ENCODE measurements at places on chromosomes 3 and 15.

GRCh38 chr15:63869371-63870042 is 35.8 kb upstream of the HERC1 start:
- no peaks in the 10 kb centered on the region for H3K36me3 ChIP-seq
- DNase-seq: no peak
- H3K4me3 ChIP-seq: no peak overlapping the region
- no peaks in the 10 kb centered on the region for H3K27me3 ChIP-seq

- no peaks in the 10 kb centered on the region for H3K4me1 ChIP-seq
- DNase-seq: no peak
- H3K36me3 ChIP-seq: no peaks in the 10 kb centered on the region
- no peak overlapping the region for H3K4me3 ChIP-seq
- H3K27ac ChIP-seq: no peak overlapping the region
Measured at GRCh38 chr15:37142371-37142770, 42.0 kb upstream of the MEIS2 start.

DNA sequence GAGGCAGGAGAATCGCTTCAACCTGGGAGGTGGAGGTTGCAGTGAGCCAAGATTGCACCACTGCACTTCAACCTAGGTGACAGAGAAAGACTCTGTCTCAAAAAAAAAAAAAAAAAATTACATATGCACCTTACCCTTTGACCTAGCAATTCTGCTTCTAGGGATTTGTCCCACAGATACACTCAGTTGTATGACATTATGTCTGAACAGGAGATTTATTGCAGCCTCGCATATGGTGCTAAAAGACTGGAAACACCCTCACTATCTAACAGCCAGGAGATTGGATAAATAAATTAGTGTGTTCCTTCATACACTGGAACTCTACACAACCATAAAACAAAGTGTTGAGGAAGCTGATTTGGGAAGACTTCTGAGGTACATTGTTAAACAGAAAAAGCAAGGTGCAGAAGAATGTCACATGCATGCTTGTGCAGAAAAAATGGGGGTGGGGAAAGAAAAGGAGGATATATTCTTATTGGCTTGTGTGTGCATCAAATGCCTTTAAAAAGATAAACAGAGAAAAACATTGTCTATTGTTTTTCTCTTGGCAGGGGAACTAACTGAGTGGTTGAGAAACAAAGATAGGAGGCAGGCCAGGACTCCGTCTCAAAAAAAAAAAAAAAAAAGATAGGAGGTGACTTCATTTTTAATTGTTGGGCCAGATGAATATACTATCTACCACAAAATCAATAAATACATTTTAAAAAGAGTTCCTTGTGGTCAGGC is 30.9 kb downstream of the PPCDC start:
- H3K27me3 ChIP-seq: no peaks in the 10 kb centered on the region
- DNase-seq: no peak
- no peak overlapping the region for H3K27ac ChIP-seq
- peaks cover 2% of the 10 kb centered on the region for H3K36me3 ChIP-seq

DNA sequence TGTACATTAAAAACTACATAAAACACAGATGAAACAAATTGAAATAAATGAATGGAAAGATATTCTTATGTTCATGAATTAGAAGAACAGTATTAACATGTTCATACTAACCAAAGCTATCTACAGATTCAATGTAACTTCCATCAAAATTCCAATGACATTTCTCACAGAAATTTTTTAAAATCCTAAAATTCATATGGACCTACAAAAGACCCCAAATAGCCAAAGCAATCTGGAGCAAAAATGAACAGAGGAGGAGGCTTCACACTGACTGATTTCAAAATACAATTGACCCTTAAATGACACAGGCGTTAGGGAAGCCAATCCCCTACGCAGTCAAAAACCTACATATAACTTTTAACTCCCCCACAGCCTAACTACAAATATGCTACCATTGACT is 39.4 kb downstream of the KPNA1 start:
- peaks cover 23% of the 10 kb centered on the region for H3K36me3 ChIP-seq
- H3K27ac ChIP-seq: no peak overlapping the region
- no peaks in the 10 kb centered on the region for H3K27me3 ChIP-seq
- H3K4me1 ChIP-seq: peaks cover 16% of the 10 kb centered on the region

DNA sequence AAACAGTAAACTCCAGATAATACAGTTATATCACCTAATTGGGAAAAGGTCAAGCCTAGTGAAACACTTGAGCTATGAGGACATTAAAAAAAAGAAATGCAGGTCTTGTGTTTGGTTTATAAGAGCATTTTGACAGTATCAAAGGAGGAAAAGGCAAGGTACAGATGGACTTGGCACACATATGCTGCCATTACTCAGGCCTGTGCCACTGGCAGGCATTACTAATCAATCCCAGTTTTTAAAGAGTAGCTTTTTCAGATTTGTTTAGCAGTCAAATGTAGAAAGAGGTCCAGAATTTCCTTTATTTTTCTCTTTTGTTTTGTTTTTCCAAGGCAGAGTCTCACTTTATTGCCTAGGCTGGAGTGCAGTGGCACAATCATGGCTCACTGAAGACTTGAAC is 38.9 kb downstream of the MDFIC2 start:
- H3K4me3 ChIP-seq: no peak overlapping the region
- H3K36me3 ChIP-seq: no peaks in the 10 kb centered on the region
- H3K27me3 ChIP-seq: no peaks in the 10 kb centered on the region
- no peak for DNase-seq
- H3K4me1 ChIP-seq: no peaks in the 10 kb centered on the region

GRCh38 chr3:101730839-101731238 is 6.4 kb downstream of the CEP97 start:
- H3K27ac ChIP-seq: no peak overlapping the region
- H3K4me1 ChIP-seq: peaks cover 22% of the 10 kb centered on the region
- peaks cover 69% of the 10 kb centered on the region for H3K36me3 ChIP-seq
- no peak overlapping the region for H3K4me3 ChIP-seq
- no peaks in the 10 kb centered on the region for H3K27me3 ChIP-seq

DNA sequence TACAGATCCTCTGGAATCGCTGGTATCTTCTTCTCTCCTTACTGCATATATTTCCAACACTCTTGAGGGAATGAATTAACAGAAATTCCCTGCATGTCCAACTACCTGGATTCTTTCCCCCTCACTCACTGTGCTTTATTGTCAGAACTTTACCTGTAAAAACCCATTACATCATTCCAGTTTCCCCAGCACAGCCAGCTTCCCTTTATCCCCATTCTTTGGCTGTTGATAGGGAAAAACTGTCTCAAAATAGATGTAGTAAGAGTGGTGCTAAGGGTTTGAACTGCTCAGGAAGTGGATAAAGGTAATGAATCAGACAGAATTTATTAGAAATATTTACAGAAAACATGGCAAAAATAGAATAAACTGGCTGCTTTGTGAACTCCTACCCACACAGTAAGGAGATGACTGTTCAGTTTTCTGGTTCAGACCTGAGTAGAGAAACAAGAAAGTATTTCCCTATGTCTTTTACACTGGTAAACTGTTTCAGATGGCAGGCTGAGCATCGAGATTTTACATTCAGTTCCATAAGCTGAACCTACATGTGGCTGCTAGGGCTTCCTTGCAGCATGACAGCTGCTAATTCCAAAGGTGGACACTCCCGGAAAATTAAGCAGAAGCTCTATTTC is 188.4 kb downstream of the CPNE4 start:
- no peak overlapping the region for H3K4me3 ChIP-seq
- no peaks in the 10 kb centered on the region for H3K36me3 ChIP-seq
- no peaks in the 10 kb centered on the region for H3K4me1 ChIP-seq
- H3K27me3 ChIP-seq: no peaks in the 10 kb centered on the region
- no peak overlapping the region for H3K27ac ChIP-seq

DNA sequence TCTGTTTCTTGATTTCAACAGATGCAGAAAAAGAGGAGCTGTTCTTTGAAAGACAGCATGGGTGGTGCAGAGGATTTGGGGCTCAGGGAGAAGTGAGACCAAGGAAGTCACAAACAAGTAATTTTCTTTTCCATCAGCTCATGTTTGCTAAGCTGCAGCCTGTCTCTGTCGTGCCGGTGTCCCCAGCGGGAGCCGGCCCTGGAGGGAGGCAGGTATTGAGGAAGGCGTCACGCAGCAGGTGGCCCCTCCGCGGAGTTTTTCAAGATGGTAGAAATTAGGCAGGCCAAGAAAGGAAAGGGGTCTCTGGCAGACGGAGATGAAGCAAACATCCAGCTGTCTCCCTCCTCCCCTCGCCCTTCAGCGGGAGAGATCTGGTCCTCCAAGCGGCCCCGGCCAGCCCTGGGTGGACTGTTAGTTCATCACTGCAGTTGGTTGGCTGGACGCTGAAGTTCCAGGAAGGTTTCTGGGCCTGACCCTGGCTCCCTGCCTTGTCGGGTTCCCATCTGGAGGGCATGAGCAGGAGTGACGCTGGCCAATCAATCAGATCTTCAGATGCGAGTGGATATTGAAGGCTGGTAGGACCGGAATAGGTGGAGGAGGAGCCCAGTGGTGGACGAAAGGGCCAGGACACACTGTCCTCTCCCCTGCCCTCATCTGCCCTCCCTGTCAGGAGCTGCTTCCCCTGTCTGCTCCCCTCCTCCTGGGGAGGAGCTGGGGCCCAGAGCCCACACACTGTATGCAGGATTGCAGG is 27.7 kb upstream of the MUC4 start:
- H3K27me3 ChIP-seq: peaks cover 29% of the 10 kb centered on the region
- no peak overlapping the region for H3K27ac ChIP-seq
- no peak overlapping the region for H3K4me3 ChIP-seq

GRCh38 chr3:193872265-193872753 is 263.6 kb upstream of the HES1 start:
- DNase-seq: no peak
- peaks cover 12% of the 10 kb centered on the region for H3K4me1 ChIP-seq
- H3K4me3 ChIP-seq: no peak overlapping the region
- peaks cover 67% of the 10 kb centered on the region for H3K27me3 ChIP-seq
- no peaks in the 10 kb centered on the region for H3K36me3 ChIP-seq
- H3K27ac ChIP-seq: no peak overlapping the region

GRCh38 chr3:195405651-195406050 is 37.2 kb downstream of the ACAP2 start:
- no peak for DNase-seq
- H3K27ac ChIP-seq: no peak overlapping the region
- peaks cover 32% of the 10 kb centered on the region for H3K36me3 ChIP-seq
- no peaks in the 10 kb centered on the region for H3K27me3 ChIP-seq
- H3K4me3 ChIP-seq: no peak overlapping the region
- peaks cover 40% of the 10 kb centered on the region for H3K4me1 ChIP-seq

- no peak overlapping the region for H3K27ac ChIP-seq
- H3K36me3 ChIP-seq: no peaks in the 10 kb centered on the region
- peaks cover 8% of the 10 kb centered on the region for H3K27me3 ChIP-seq
- peaks cover 14% of the 10 kb centered on the region for H3K4me1 ChIP-seq
- no peak for DNase-seq
- H3K4me3 ChIP-seq: no peak overlapping the region
Measured at GRCh38 chr3:62454916-62455315, 81.6 kb upstream of the FEZF2 start.

GRCh38 chr3:151183265-151183671 is 19.7 kb downstream of the GPR171 start:
- H3K4me1 ChIP-seq: peaks cover 58% of the 10 kb centered on the region
- peak overlapping the region; percentile 49 for H3K4me3 ChIP-seq
- peaks cover 8% of the 10 kb centered on the region for H3K27me3 ChIP-seq
- DNase-seq: peak; percentile 46
- H3K36me3 ChIP-seq: no peaks in the 10 kb centered on the region

- H3K4me3 ChIP-seq: no peak overlapping the region
- peaks cover 46% of the 10 kb centered on the region for H3K36me3 ChIP-seq
- no peak for DNase-seq
- H3K4me1 ChIP-seq: peaks cover 99% of the 10 kb centered on the region
- no peaks in the 10 kb centered on the region for H3K27me3 ChIP-seq
Measured at GRCh38 chr3:4846543-4846942, 132.7 kb upstream of the BHLHE40 start.

- no peak for DNase-seq
- H3K27ac ChIP-seq: no peak overlapping the region
Measured at GRCh38 chr3:100992231-100993012, 799 bp downstream of the ABI3BP start.

DNA sequence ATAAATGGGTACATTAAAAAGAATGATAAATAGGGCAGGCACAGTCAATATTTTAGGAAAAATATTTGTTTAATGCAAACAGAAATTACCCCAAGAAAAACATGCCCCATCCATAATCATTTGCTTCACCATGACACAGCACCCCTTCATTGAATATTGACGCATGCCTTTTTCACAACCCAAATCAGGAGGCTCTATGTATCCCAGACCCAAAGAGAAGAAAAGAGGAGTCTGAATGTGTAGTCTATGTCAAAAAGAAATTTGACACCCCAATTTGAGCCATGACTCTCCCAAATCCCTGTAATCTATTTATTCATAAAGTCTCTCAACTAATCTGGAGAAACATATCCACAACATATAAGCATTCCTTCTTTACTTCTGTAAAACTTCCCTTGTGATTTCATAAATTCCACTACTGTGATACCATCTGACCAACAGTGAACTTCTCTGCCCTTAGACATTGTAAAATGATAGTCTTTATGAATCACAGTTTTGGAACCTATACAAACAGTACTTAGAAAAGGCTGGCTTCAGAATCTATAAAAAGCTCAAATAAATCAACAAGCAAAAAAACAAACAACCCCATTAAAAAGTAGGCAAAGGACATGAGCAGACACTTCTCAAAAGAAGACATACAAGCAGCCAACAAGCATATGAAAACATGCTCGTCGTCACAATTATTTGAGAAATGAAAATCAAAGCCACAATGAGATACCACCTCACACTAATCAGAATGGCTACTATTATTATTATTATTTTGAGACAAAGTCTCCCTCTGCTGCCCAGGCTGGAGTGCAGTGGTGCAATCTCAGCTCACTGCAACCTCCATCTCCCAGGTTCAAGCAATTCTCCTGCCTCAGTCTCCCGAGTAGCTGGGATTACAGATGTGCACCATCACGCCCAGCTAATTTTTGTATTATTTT is 53.4 kb upstream of the XRN1 start:
- H3K27ac ChIP-seq: no peak overlapping the region
- H3K36me3 ChIP-seq: peaks cover 44% of the 10 kb centered on the region
- no peak overlapping the region for H3K4me3 ChIP-seq
- no peak for DNase-seq

Measured in activated naive CD4-positive, alpha-beta T cell treated with anti-CD3 and anti-CD28 coated beads, Interleukin-2, amount 10 ng/mL, durations not matched to agents 7 days and 5 days (primary cell).